ENCODE measurements at places on chromosomes 5 and 9. TPM values are rescaled to one million over a fixed set of nuclear protein-coding genes. Genes with fewer than 3 reads are reported as not detected.

Gene ELAVL2
- total RNA-seq: 0.63 TPM

Gene ABLIM3
- total RNA-seq: 53.4 TPM

Gene UBE2QL1
- 0.60 TPM for total RNA-seq

Gene CYSRT1
- total RNA-seq: not detected

Gene CRHBP
- total RNA-seq: not detected

Gene FST
- 27.3 TPM for total RNA-seq

Gene FAM151B
- total RNA-seq: 4.4 TPM

Gene SPATA31A3
- not detected for total RNA-seq

Gene EQTN
- total RNA-seq: not detected

Gene DNAJC18
- 10.8 TPM for total RNA-seq

Gene PCDHGC5
- total RNA-seq: 4.0 TPM

Gene INSL6
- not detected for total RNA-seq

Gene NIPAL4
- total RNA-seq: 2.4 TPM

Gene PCDHB9
- total RNA-seq: 9.2 TPM

Gene CDKN2B
- total RNA-seq: 18.2 TPM

Gene NPM1
- total RNA-seq: 496 TPM

Gene HMGXB3
- total RNA-seq: 56.9 TPM

Gene GRM6
- total RNA-seq: not detected

Gene NR2F1
- 81.3 TPM for total RNA-seq

Gene PTPRD
- 5.1 TPM for total RNA-seq

Gene ALG2
- 29.5 TPM for total RNA-seq

Gene BTNL9
- 42.3 TPM for total RNA-seq

Gene TUBB4B
- total RNA-seq: 152 TPM

Gene SLC6A19
- not detected for total RNA-seq

Gene PALM2AKAP2
- total RNA-seq: 4.8 TPM

Gene CDKN2B-AS1
- 0.90 TPM for total RNA-seq

Gene ECM2
- 52.7 TPM for total RNA-seq

Gene TNFSF8
- total RNA-seq: 0.84 TPM
